ENCODE measurements at places on chromosomes 2 and 18.

- DNase-seq = no peak
Observed at GRCh38 chr18:29430416-29430815, 1253.5 kb upstream of the CDH2 start.

DNA sequence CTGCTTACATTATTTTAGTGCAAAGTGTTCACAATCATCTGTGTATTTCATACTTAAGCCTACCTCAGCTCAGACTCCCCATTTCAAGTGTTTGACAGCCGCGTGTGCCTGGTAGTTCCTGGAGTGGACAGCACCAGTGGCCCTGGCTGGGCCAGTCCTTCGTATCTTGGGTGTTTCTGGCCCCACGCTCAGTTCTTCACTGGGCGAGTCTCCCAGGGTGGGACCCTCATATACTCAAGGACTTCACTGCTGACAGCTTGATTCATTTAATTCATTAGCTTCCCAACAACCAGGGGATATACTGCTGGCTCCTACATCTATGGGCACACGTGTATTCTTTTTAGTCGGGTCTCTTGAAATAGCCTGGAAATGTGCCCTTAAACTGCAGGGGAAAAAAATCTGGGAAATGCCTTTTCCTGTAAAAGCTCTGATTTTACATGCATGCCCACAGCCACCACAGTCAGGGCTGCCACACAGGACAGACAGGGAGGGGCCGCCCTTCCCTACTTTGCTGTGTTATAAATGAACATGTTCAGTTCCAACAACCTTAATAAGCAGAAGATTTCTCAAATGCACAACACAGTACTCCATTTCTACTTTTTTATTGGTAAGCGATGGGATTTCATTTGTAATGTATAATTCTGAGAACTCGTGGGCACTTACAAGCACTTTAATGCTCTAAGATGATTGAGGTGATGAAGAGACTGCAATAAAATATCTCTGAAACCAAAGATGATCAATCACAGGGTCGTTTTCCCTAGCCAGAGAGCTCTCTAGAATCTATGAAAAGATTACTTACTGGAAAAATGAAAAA is 205.5 kb upstream of the REV1 start:
- no peak for DNase-seq

GRCh38 chr2:223050900-223051504 is 988 bp upstream of the KCNE4 start:
- DNase-seq = no peak

DNA sequence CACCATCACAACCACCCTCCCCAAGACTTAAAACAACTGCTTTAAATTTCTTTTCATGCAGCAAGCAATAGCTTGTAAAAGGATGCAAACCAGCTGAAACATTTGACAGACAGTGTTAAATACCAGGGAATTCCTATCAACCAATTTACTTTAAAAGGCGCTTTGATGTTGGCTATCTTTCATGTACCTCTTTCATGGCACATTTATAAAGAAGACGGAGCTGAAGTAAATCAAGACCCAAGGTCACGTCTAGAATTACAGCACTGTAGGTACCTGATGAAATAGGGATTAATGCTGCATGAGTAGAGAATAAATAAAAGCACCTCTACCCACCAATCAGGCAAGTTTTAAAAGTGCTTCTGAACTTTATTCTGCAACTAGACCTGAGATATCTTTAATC is 78.9 kb downstream of the SRBD1 start:
- DNase-seq = no peak

GRCh38 chr18:75089748-75090327 is 119.1 kb downstream of the PTGR3 start:
- no peak for DNase-seq

GRCh38 chr2:36789181-36789804 is 92.8 kb downstream of the VIT start:
- no peak for DNase-seq

GRCh38 chr2:229665158-229665557 is 49.2 kb downstream of the DNER start:
- DNase-seq = no peak

DNA sequence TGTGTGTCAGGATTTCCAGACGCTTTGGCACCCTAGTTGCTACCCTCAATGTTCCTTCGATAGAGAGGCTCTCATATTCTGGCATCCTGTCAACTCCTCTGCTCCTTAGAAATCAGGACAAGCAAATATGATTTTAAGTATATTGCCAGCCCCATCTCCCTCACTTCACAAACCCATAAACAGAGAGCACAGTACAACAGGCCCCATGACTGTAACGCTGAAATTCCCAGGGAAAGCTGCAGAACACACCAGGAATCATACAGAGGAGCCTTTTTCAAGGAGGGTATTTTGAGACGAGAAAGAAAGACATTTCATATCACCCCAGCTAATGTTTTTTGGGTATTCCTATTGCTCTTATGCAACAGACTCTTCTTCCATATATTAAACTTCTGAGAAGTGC is 162.9 kb downstream of the NAPG start:
- no peak for DNase-seq

DNA sequence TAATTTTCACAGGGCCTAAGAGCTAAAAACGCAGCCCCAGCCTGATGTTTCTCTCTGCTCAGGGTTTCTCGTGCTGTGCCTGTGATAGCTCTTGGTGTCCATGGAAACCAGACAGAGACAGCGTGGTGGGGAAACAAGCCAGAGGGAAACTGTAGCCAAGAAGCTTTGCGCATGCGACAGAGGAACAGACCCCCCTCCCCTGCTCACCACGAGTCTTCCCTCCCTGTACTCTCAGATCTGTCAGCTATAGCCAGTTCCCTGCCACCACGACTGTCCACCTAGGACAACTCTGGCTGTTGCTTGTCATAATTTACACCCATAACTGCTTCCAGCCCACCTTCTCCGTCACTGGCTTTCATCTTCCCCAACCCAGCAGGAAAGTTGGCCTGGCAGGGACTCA is 13.2 kb upstream of the DNAJC27 start:
- no peak for DNase-seq

GRCh38 chr2:152384992-152385391 is 50.0 kb downstream of the FMNL2 start:
- DNase-seq = no peak

GRCh38 chr2:133657591-133657990 is 89.3 kb upstream of the NCKAP5 start:
- DNase-seq = no peak

- no peak for DNase-seq
Observed at GRCh38 chr18:69408522-69408921, 7.8 kb downstream of the DOK6 start.

DNA sequence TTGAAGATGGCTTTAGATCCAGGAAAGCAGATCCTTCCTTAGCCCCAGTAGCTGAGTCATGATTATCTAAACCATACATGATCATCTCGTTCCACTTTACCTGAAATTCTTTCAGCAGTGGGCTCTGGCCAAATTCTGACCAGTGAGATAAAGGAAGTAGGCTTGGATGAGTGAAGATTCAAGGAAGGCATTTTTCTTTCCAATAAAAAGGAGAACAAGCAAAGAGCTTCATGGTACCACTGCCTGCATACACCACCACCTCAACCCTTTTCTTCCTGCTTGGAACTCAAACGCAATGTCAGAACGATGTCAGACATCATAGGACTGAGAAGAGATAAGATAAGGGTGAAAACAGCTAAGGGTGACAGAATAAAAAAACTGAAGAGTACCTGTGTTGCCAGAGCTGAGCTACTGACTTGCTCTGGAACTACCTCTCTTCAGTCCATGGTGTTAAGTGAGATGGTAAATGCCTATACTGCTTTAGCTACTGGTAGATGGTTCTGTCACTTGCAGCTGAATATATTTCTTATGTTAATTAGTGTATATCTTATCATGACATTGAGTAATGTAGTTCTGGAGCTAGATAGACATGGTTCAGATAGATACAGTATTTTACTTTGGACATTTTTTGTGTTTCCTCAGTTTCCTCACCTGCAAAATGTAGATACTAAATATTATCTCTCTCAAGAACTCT is 58.7 kb upstream of the ACVR1 start:
- no peak for DNase-seq

DNA sequence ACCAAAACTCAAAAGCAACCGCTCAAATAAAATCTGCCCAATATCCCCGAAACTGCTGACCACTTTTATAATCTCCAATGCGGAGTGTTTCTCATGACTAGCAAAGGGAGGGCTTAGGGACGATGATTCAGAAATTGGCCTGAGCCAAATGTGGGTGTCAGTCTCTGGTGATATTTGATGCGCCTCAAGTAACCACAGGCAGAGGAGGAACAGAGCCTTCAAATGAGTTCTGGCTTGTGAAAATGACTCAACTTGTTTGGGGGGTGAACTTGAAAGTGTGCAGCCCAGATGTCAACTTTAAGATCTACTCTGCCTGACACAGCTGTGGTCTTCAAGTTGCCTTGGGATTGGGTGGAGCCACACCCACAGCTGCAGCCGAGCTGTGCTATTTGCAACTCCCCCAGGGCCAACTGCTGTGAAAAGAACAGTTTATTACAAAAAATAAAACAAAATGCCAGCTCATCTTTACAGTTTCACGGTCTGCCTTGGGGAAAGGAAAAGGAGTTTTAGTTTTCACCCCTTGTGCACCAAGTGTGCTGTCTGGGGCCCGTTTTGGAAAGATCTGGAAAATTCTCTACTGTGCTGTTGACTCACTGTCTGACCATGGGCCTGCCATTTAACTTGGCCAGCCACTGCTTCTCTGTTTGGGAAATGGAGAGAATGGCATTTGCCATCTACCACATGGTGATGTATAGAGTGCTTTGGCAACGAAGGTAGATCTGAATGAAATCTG is 222.1 kb downstream of the MTX2 start:
- peak; percentile 44 for DNase-seq

DNA sequence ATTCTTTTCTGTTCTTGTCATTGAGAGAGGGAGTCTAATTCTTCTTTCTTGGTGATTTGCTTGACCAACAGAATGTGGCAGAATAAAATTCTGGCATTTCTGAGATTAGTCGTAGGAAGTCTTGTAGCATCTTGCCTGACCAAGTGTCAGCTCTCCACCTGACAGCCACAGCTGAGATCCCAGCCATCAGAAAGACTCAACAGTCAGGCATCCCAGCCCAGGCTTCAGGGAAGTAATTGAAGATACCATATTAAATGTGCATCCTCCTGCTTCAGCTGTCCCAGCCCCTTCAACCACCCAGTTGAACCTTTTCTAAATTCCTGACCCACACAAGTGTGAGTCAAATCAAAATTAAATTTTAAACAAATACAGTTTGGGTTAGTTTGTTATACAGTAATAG is 208.3 kb downstream of the PIK3C3 start:
- DNase-seq = no peak

GRCh38 chr2:45040786-45041185 is 31.5 kb upstream of the SIX2 start:
- DNase-seq = no peak

DNA sequence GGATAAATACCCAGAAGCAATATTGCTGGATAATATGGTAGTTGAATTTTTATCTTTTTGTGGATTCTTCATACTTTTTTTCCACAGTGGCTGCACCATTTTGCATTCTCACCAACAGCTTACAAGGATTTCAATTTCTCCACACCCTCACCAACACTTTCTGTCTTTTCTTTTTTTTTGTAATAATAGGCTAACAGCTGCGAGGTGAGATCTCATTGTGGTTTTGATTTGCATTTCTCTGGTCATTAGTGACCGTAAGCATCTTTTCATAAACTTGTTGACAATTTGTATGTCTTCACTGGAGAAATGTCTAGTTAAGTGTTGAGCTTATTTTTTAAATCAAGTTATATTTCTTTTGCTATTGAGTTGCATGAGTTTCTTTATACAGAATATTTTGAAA is 17.6 kb upstream of the SLC9A2 start:
- no peak for DNase-seq

GRCh38 chr18:9117980-9118841 is 15.7 kb downstream of the NDUFV2 start:
- DNase-seq = no peak

GRCh38 chr2:226882606-226883005 is 46.8 kb downstream of the RHBDD1 start:
- no peak for DNase-seq

DNA sequence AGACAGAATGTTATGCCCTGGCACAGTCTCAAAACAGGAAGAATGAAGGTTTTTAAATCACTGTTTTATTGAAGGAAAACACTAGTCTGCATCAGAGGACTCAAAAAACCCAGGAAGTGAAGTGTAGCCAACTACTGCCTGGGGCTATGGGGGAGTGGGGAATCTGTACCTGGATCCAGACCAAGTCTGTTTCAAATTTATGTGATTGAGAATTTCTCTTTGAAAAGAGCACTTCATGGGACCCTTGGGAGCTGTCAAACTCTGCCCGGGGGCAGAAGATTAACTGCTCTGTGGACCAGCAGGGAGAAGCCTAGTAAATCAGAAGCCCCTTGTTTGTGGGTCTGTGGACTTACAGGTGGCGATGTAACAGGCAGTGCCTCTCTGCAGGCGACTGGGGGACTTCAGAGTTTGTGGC is 45.3 kb upstream of the TANC1 start:
- no peak for DNase-seq

DNA sequence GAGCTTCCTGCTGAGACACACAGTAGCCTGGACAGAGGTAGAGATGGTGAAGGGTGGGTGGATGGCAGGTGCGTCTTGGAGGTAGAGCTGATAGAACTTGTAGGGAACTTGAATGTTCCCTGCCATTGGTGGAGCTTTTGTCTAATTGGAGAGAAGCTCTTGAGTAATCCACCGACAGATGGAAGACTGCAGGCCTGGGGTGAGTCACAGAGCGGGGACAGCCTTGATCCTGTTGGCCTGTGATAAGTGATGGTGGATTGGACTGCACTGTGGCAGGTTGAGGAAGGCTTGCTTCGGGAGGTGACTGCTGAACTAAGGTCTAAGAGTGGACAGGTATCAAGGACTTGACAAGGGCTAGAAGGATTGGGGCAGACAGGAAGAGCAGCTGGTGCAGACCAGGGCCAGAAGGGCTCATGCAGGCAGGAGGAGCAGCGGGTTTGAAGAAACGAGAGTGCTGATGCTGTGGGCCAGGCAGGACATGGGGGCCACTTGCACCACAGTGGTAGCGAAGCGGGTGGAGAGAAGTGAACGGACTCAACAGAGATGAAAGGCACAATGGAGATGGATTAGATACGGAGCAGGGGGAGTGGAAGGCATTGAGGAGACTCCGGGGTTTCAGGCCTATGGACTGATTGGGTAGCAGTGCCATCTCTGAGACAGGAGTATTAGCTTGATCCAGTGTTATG is 16.3 kb downstream of the CABLES1 start:
- DNase-seq = no peak

DNA sequence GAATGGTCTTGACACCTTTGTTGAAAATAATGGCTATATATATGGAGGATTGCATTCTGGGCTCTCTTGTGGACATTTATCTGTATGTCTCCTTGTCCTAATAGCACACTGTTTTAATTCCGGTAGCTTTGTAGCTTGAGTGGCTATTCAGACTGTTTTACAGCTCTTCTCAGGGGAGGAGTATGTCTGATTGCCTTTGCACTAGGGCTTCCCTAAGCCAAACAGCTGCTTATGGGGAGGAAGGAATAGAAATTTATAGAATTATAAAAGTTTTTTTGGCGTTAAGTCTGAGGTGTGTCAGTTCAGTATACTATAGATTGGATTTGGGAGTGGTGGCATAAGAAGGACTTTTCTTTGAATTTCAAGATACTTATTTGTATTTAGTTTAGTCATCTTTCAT is 12.6 kb downstream of the SEH1L start:
- no peak for DNase-seq

All from stimulated activated naive CD8-positive, alpha-beta T cell treated with anti-CD3 and anti-CD28 coated beads, Interleukin-15, Interleukin-2, amounts not matched to agents 100 U/mL and 50 U/mL, for 24 hours (primary cell).